Hair follicle dermal papilla cell (primary cell): ENCODE measurements at places on chromosomes 12 and 14. TPM values are rescaled to one million over a fixed set of nuclear protein-coding genes. Genes with fewer than 3 reads are reported as not detected.

The COCH gene
- total RNA-seq, result 0.36 and 0.49 TPM in 2 replicates

The RFLNA gene
- total RNA-seq, result 5.8 and 12.0 TPM in 2 replicates

The MYF6 gene
- total RNA-seq, result not detected in 2 replicates

The NUAK1 gene
- total RNA-seq, result 28.7 and 37.3 TPM in 2 replicates

The SLC6A15 gene
- 10.8 and 13.8 TPM in 2 replicates for total RNA-seq

The KRT73 gene
- total RNA-seq, result not detected in 2 replicates

The SMCO2 gene
- not detected in 2 replicates for total RNA-seq

The CLEC9A gene
- total RNA-seq, result not detected in 2 replicates

The DNAJC22 gene
- total RNA-seq, result 0.32 and 1.1 TPM in 2 replicates

The RGS6 gene
- total RNA-seq, result not detected in 2 replicates
